ENCODE measurements at places on chromosomes 2 and 18.
A peak's percentile ranks its signal among the peaks of the same experiment; 100 is the strongest.

GRCh38 chr2:44897406-44897805 is 44.1 kb upstream of the SIX3 start:
- no peaks in the 10 kb centered on the region for H3K36me3 ChIP-seq
- H3K27me3 ChIP-seq: peaks cover 12% of the 10 kb centered on the region
- H3K4me3 ChIP-seq: no peak overlapping the region
- no peak overlapping the region for H3K27ac ChIP-seq
- H3K4me1 ChIP-seq: no peaks in the 10 kb centered on the region
- no peak for DNase-seq

DNA sequence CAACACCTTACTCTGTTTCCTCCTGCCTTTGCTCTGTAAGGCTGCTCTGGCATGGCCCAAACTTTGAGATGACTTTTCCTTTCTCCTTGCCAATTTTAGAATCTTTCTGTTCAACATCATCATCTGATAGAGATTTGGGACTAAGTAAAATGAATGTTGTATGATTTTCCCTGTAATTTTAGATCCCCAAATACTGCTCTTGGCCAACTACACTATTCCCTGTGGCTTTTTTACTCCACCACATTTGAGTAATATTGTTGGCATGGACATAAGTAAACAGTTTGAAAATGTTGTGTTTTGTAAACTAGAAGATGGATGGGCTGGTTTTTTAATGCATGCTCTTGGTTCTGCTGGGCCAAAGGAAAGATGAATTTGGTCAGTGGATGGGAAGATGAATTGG is 12.1 kb downstream of the LTBP1 start:
- H3K27me3 ChIP-seq: peaks cover 9% of the 10 kb centered on the region
- no peak overlapping the region for H3K27ac ChIP-seq
- H3K36me3 ChIP-seq: no peaks in the 10 kb centered on the region
- no peak for DNase-seq
- no peaks in the 10 kb centered on the region for H3K4me1 ChIP-seq
- no peak overlapping the region for H3K4me3 ChIP-seq

GRCh38 chr2:159879051-159879604 is 81.1 kb upstream of the CD302 start:
- H3K4me3 ChIP-seq: no peak overlapping the region
- no peaks in the 10 kb centered on the region for H3K27me3 ChIP-seq

DNA sequence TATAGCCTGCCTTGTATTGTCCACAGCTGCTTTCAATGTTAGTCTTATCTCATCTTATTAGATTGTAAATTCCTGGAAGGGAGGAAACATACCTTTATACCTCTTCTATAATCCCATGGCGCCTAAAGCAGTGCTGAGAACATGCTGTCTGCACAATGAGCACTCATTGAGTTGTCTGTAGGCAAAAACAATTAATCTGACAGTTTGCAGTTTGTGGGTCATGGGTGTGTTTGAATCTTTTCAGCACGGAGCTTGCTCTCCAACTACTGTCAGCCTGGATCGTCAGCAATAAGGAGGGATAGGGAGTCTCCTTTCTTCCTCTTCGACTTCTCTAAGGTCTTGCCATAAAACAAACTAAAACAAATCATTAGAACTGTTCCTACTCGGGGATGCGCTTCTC is 26.5 kb upstream of the GREB1L start:
- no peaks in the 10 kb centered on the region for H3K4me1 ChIP-seq
- H3K4me3 ChIP-seq: no peak overlapping the region
- H3K27me3 ChIP-seq: peaks cover 3% of the 10 kb centered on the region
- H3K36me3 ChIP-seq: no peaks in the 10 kb centered on the region
- no peak overlapping the region for H3K27ac ChIP-seq

- peak overlapping the region; percentile 59 for H3K27ac ChIP-seq
- no peak for DNase-seq
- peaks cover 21% of the 10 kb centered on the region for H3K4me1 ChIP-seq
- H3K4me3 ChIP-seq: no peak overlapping the region
Measured at GRCh38 chr2:237737196-237737865, 61.2 kb upstream of the RBM44 start.

GRCh38 chr2:17590342-17590911 is 49.9 kb downstream of the VSNL1 start:
- no peaks in the 10 kb centered on the region for H3K36me3 ChIP-seq
- H3K27ac ChIP-seq: no peak overlapping the region
- H3K4me1 ChIP-seq: no peaks in the 10 kb centered on the region
- no peak overlapping the region for H3K4me3 ChIP-seq

GRCh38 chr18:316393-316792 is 48.5 kb upstream of the THOC1 start:
- no peak overlapping the region for H3K4me3 ChIP-seq
- no peaks in the 10 kb centered on the region for H3K4me1 ChIP-seq
- no peak overlapping the region for H3K27ac ChIP-seq
- no peaks in the 10 kb centered on the region for H3K36me3 ChIP-seq
- no peaks in the 10 kb centered on the region for H3K27me3 ChIP-seq

DNA sequence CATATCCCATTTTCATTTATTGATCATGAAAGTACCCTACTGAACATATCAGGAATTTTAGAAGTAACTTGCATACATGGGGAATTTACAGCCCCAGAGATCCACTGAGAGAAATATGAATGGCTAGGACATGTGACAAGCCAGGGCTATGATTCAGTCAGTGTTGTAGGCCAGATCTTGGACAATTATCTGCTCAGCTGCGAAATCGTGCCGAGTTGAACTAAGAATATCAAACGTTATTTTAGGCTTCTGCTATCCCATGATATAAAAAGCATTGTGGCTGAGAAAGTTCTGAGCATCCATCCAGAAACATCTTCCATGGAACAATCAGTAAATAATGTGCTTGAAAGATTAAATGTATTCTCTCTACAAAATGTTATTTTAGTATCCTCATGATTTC is 85.7 kb upstream of the UNC80 start:
- H3K27me3 ChIP-seq: no peaks in the 10 kb centered on the region
- DNase-seq: no peak
- H3K4me1 ChIP-seq: no peaks in the 10 kb centered on the region
- no peaks in the 10 kb centered on the region for H3K36me3 ChIP-seq

GRCh38 chr2:74552914-74553811 is 579 bp downstream of the LOXL3 start:
- H3K4me3 ChIP-seq: peak overlapping the region; percentile 58

DNA sequence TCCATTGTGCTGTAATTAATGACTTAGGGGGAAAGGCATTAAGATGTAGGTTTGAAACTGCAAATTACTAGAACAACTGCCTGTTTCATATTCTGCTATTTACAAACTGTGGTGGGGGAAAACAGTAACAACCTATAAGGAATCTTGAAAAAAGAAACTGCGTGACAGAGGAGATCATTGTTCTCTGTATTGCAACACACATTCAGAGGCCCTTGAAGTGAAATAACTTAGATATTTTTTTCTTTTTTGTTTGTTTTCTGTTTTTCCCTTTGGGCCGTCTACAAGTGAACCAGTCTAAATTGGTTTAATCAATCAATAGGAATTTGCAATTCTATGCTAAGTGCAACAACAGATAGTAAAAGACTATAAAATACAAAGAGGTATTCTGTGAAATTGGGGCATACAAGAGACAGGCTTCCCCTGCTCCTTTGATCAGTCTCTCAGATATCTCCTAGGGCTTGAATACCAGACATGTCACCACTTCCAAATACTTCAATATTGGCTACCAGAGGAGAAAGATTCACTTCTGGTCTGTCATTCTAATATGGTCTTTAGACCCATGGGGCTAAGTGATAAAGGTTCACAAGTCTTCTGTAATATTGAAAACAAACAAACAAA is 2055.1 kb upstream of the CELF4 start:
- no peaks in the 10 kb centered on the region for H3K36me3 ChIP-seq
- no peak overlapping the region for H3K27ac ChIP-seq
- no peak for DNase-seq
- no peak overlapping the region for H3K4me3 ChIP-seq

DNA sequence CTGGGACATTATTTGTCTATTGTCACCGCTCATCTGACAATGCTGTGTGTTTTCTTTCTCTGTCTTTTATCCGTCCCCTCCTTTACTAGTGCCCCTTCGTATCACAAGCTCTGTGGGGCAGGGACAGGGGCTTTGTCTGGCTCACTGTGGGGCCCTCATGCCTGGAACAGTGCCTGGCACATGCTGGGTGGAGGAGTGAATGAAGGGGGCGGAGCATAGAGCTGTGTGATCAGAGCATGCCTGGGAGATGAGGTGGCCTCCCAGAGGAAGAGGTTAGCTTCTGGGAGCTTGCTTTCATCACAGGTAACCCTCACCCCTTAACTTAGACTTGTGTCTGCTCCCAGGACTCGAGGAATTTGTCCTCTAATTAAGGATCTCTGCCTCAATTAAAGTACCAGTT is 16.4 kb downstream of the MTCL1 start:
- H3K4me1 ChIP-seq: no peaks in the 10 kb centered on the region
- no peaks in the 10 kb centered on the region for H3K36me3 ChIP-seq
- DNase-seq: no peak
- H3K27me3 ChIP-seq: peaks cover 15% of the 10 kb centered on the region

DNA sequence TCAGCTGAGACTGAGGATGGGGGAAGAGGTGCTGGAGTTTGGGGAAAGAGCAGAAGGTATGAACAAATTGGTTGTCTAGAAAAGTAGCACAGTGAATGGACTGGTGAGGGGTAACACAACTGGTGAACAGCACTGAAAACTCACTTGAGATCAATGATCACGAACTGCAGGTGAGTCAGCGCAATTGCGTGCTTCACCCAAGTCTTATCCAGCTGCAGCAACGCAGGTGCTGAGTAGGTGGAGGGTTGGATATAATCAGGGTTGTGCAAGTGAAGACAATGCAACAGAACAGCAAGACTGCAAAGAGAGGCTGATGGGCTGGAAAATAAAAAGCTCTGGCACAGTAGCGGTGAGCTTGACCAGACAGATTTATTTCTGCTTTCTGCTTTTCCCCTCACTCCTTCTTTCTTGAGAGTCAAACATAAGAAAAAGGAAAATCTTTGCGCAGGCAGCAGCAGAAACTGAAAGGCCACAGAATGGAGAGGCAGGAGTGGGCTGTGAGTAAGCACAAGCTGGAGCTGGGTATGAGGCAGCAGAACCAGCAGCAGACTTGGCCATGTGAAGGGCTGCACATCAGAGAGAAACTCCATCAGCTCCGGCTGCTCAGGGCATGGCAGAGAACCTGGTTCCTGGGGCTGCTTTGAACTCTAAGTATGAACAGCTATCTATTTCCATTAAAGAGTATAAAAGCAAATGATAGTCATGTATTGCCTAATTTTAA is 99.4 kb upstream of the ARL5A start:
- H3K4me3 ChIP-seq: no peak overlapping the region
- no peak for DNase-seq
- H3K4me1 ChIP-seq: no peaks in the 10 kb centered on the region
- H3K27me3 ChIP-seq: peaks cover 20% of the 10 kb centered on the region

GRCh38 chr18:78528411-78529258 is 451.0 kb upstream of the SALL3 start:
- no peaks in the 10 kb centered on the region for H3K36me3 ChIP-seq
- H3K27ac ChIP-seq: no peak overlapping the region
- no peaks in the 10 kb centered on the region for H3K4me1 ChIP-seq
- no peaks in the 10 kb centered on the region for H3K27me3 ChIP-seq
- DNase-seq: no peak

- no peak for DNase-seq
- H3K4me1 ChIP-seq: no peaks in the 10 kb centered on the region
- H3K27me3 ChIP-seq: peaks cover 17% of the 10 kb centered on the region
- no peak overlapping the region for H3K27ac ChIP-seq
- no peaks in the 10 kb centered on the region for H3K36me3 ChIP-seq
- no peak overlapping the region for H3K4me3 ChIP-seq
Measured at GRCh38 chr2:18404708-18405107, 155.7 kb downstream of the RDH14 start.

- no peak overlapping the region for H3K4me3 ChIP-seq
- no peak overlapping the region for H3K27ac ChIP-seq
- H3K36me3 ChIP-seq: no peaks in the 10 kb centered on the region
- H3K4me1 ChIP-seq: no peaks in the 10 kb centered on the region
Measured at GRCh38 chr2:71892423-71892730, 255.3 kb downstream of the CYP26B1 start.

GRCh38 chr18:49968644-49969309 is 155.4 kb upstream of the ACAA2 start:
- H3K4me1 ChIP-seq: peaks cover 6% of the 10 kb centered on the region
- H3K4me3 ChIP-seq: no peak overlapping the region
- DNase-seq: no peak
- H3K27me3 ChIP-seq: peaks cover 23% of the 10 kb centered on the region
- H3K36me3 ChIP-seq: no peaks in the 10 kb centered on the region
